ENCODE measurements at places on chromosomes 11 and 22.
A peak's percentile ranks its signal among the peaks of the same experiment; 100 is the strongest.

- DNase-seq, result no peak
Measured at GRCh38 chr11:114182471-114183043, 113.6 kb upstream of the NNMT start.

- DNase-seq, result no peak
Measured at GRCh38 chr11:59187035-59187434, 15.1 kb downstream of the DTX4 start.

GRCh38 chr11:106131998-106132397 lies 54.5 kb downstream of the AASDHPPT start:
- peak; percentile 18 for DNase-seq

DNA sequence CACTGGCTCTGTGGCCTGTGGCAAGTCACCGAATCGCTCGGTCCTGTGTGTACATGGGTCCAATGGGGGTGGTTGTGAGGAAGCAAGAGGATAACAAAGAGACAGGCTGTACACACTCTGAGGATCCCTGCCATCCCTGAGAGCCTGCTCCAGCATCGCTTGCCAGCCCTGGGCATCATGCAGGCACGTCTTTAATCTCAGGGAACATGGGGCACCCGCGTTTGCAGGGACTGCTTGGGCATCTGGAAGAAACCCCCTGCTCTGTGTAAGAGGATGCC lies 1.3 kb upstream of the C1QTNF5 start:
- DNase-seq, result no peak

GRCh38 chr22:46349681-46350080 lies 14.2 kb downstream of the TRMU start:
- no peak for DNase-seq

- peak; percentile 38 for DNase-seq
Measured at GRCh38 chr11:2166091-2166851, 5.3 kb upstream of the INS start.

GRCh38 chr11:1348796-1349326 lies 39.4 kb upstream of the TOLLIP start:
- DNase-seq, result no peak

DNA sequence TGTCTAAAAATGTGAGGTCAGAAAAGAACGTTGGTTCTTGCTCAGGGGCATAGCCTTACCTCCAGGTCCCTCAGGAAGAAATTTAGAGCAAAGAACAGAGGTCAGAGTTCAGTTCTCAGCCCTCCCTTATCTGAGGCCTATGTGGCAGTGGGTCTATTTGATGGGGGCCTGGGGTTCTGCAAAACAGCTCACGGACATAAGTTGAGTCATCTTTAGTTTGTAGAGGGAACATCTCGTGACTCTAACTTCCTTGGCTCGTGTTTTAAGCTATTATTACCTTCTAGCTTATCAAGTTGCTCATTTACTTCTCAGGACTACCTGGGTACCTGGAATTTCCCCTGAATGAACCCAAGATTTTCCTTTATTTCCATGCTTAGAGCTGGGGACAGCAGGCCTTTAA lies 91.3 kb upstream of the AMOTL1 start:
- no peak for DNase-seq

DNA sequence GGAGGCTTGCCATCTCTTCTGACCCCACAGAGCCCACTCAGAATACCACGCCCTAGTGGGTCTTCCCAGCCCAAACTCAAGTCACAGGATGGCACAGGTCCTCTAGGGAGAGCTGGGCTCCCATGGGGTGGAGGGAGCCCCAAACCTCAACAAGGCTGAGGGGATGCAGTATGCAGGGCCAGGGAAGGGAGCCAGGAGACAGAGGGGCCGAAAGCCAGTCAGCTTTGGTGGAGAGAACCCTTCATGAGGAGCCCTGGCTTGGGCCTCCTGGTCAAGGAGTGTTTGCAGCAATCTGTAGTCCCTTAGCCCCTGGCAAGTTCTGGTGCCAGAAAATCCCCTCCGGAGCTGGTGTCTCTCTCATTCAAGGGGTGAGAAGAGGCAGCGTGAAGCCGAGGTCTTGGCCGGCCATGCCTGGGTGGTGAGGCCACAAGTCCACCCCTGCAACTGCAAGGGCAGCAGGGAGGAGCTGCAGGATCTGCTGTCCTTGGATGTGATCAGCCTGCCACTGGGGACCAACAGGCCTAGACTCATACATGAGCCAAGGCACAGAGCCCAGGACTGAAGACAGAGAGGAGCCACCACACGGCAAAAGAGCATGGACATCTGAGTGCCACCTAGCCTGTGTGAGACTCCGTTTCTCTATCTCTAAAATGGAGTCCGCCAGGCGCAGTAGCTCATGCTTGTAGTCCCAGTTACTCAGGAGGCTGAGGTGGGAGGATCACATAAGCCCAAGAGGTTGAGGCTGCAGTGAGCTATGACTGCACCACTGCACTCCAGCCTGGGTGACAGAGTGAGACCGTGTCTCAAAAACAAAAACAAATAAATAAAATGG lies 24.1 kb downstream of the NEAT1 start:
- DNase-seq, result no peak

DNA sequence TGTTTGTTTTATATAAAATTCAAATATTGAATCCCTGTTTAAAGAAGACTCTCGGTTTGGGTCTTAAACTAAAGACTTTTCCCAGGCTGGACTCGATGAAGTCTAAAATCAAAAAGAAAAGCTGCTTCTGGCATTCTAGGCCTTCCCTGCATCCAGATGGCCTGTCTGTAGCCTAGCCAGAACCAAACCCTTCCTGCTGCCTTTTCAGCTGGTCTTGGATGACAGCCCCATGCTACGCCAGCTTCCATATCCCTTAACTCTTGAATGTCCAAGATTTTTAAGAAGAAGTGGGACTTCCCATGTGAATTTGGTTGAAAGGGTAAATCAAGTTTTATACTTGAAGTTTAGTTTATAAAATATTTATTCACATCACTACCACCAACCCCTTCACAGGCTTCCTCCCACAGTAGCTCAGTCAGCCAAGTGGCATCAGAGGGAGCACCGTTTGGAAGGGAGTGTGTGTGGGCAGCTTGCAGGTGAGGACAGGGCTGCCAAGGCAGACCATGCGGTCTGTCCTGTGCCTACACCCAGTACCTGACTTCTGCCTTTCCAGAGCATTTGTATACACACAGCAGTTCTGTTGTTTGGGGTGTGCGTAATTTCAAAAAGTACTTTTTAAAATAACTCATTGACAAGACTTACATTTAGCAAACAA lies 18.2 kb upstream of the PSMA1 start:
- DNase-seq, result no peak

GRCh38 chr11:69657911-69658625 lies 17.1 kb downstream of the LTO1 start:
- peak; percentile 95 for DNase-seq

GRCh38 chr11:116171271-116172140 lies 601.3 kb downstream of the BUD13 start:
- no peak for DNase-seq

DNA sequence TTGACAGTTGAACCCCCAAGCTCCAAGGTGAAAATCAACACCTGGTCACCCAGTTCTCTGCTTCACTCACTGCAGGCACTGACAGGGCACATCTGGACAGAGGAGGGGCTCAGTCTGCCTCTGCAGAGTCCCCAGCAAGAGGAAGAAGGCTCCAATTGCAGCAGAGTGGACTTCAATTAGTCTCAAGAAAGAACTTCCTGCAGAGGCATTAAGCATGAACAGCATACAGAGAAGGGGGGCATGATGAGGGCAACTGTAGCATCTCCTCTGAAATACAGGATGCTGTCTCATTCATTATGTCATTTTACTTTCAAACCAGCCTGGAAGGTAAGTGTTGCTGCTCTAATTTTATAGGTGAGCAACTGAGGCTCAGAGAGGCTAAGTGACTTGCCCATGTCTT lies 11.1 kb downstream of the GDPD5 start:
- DNase-seq, result no peak

DNA sequence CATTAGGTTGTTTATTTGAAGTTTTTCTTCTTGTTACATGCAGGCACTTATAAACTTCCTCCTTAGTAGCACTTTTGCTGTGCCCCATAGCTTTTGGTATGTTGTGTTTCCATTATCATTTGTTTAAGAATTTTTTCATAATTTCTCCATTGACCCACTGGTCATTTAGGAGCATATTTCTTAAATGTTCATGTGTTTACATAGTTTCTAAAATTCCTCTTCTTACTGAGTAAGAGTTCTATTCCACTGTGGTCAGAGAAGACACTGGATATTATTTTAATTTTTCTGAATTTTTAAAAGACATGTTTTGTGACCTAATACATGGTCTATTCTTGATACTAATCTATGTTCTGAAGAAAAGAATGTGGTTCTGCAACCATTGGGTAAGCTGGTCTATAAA lies 333.0 kb downstream of the DDX10 start:
- no peak for DNase-seq

- no peak for DNase-seq
Measured at GRCh38 chr11:72519220-72519881, 85.0 kb upstream of the CLPB start.

GRCh38 chr11:63986932-63987513 lies 785 bp downstream of the OTUB1 start:
- DNase-seq, result no peak

DNA sequence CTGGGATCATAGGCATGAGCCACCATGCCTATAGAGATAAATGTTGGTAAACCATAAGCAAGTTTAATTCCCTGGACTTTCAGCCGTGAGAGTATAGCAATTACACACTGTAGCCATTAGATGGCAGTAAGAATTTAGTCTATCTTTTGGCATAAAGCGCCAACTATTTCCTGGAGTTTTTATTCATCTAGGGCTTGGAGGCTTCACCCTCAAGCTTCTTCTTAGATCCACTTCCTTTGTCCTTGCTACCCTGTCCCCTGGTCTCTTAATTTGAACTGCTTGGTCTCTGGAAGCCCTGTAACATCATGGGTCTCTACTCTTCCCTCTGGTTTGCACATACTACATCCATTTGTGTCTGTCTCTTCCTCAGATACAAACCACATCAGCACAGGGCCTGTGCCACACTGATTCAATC lies 38.2 kb downstream of the OR10A6 start:
- DNase-seq, result peak; percentile 75

- no peak for DNase-seq
Measured at GRCh38 chr22:27564806-27565205, 236.8 kb downstream of the MN1 start.

DNA sequence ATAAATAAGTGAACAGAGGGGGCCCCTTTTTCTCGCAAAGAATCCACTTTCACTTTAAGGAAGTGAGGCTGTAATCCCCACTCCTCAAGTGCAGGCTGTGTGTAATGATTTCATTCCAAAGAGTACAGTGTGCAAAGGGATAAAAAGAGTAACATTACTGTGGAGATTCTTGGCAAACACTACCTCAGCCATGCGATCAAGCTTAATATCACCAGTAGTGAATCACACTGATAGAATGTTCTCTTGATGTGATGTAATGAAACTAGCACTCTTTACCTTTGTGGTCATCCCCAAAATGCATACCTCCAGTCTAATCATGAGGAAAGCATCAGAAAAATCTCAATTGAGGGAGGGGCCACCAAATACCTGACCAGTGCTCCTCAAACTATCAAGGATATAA lies 246.1 kb upstream of the CHORDC1 start:
- no peak for DNase-seq

DNA sequence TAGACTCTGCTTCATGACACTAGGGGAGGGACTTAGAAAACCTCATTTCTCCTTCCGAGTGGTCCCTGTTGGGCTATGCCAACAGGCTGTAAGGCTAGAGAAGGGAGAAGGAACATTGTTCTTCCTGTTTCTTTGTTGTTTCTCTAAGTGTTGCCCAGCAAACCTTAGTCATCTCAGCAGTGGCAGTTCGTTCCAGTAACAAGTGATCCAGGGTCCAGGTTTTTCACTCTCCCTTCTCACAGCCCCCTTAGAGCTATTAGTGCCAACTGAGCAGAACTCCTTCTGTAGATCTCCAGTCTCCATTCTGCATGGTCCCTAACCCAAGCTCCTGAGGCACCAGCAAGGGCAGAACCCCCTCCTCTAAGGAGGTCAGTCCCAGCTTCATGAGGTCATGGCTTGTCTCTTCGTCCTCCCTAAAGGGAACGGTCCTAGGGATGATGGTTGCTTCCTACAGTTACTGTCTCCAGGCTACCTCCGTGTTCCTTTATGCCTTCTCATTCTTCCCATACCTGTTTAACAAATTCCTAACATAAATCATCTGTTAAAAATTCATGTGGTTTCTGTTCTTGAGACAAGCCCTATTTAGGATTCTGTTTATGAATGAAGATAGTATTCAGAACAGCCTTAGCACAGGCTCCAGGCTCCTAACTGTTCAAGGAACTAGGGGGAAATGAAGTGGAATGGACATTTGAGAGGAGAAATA lies 168.6 kb upstream of the UBASH3B start:
- peak; percentile 81 for DNase-seq

DNA sequence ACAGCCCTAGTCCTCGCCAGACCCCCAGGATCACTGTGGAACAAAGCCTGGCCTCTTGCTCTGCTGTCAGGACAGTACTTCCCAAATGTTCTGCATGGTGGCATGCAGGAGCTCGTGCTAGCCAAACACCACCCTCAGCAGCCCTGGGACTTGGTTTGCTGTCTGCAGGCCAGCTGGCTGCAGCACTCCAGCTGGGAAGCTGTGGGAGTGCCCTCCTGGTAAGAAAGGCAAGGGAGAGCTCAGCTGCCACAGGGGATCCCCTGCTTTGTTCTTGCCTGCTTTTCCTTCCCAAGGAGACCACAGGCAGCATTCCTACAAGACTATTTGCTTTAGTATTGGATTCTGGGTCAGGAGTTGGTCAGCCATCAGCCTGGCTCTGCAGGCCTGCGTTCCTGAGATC lies 27.9 kb downstream of the TCIRG1 start:
- no peak for DNase-seq

DNA sequence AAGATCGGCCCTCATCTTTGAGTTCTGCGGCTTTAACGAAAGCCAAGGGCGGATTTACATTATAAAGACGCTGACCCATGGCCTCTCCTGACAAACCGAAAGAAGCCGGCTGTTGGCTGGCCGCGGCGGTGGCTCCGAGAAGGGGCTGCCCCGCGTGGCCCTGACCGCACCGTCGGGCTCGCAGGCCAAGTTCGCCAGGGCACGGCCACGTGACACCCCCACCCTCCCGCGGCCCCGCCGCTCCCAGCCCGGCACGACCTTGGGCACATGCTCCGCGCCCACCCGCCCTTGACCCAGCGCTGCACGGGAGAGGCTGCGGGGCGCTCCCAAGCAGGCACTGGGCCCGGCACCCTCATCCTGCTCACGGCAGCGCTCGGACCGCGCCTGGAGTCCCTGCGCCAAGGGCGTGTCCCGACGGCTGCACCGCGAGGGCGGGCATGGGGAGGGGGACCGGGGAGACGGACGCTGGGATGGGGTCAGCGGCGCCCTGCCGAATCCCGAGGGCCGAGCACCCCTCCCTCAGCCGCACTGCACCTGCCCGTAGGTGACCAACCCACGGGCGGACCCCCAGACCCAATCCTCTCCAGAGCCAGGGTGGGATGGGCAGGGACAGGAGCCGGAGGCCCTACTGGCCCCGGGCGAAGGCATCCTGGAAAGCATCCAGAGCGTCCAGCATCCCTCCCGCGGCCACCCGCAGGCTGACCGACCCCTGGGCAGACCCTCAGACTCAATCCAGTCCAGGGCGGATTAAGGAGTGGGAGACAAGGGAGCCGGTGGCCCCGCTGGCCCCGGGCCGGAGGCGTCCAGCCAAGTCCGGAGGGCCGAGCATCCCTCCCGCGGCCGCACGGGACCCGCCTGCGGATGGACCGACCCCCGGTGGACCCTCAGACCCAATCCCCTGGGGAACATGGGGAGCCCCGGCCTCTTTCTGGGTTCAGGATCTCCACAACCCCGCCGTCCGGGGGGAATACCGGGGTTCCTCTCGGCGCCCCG lies 759 bp downstream of the CPT1A start:
- DNase-seq, result no peak

GRCh38 chr11:38968951-38969350 lies 2370.9 kb upstream of the RAG2 start:
- DNase-seq, result no peak
